ENCODE measurements at places on chromosomes 1 and 21.

DNA sequence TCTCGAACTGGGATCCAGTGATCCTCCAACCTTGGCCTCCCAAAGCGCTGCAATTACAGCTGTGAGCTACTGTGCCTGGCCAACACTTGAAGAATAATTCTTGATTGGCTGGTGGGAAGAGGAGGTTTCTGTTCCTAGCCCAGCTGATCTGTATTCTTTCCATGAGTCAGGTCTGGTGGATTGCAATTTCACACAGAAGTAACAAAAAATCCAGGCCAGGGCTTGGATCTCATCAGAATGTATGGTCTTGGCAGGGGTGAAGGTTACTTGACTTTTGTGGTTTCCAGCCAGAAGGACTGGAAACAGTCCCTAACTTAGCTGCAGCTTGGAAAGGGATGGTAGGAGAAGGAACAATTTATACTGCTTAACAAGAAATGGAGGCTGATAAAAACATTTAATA, 5.1 kb upstream of the HP1BP3 start:
- H3K4me3 ChIP-seq = no peak overlapping the region
- H3K4me1 ChIP-seq = peaks cover 7% of the 10 kb centered on the region
- H3K27ac ChIP-seq = peak overlapping the region; percentile 75

DNA sequence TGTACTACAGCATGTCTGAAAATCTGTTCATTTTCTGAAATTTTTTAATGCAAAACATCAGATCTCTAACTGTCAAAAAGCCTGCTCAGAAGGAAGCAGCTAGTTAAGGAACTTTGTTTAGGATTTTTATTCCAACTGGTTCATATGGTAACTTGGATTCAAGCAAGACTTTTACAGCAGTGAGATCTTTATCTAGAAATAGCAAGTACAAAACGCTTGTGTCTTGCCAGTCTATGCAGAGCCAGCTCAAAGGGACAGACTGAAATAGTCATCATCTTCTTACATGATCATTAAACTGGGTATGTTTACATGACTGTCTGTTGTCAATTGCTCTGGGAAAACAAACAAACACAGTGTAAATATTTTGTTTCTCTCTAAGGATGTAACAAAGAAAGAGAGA, 37.6 kb downstream of the DDAH1 start:
- DNase-seq = no peak
- H3K4me1 ChIP-seq = no peaks in the 10 kb centered on the region
- no peaks in the 10 kb centered on the region for H3K36me3 ChIP-seq
- H3K4me3 ChIP-seq = no peak overlapping the region
- no peak overlapping the region for H3K27ac ChIP-seq

GRCh38 chr1:173205146-173206051, 1.7 kb downstream of the TNFSF4 start:
- H3K4me3 ChIP-seq = no peak overlapping the region
- H3K27me3 ChIP-seq = no peaks in the 10 kb centered on the region

DNA sequence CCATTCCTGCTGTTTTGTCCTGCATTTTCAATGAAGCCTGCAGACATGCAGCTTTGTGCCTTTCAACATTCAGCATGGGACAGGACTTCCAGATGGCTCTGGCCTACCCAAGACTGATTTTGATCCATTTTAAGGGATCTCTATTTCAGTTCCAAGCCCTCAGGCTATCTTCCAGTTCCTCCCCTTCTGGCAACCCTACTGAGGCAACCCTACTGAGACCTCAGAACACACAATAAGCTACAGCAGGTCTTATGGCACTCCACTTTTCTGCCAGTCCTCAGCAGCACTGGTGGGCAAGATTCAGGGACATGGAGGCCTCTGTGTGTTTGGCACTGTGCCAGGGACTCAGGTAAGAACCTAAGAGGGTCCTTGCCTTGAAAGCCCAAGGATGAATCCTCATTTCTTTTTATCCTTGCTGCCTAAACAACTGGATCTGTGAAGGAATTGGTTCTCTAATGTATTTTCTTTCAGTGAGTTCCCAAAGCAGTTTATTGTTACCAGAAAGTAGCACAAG, 50.7 kb downstream of the MAB21L3 start:
- H3K27ac ChIP-seq = no peak overlapping the region
- no peak for DNase-seq
- no peaks in the 10 kb centered on the region for H3K36me3 ChIP-seq
- H3K27me3 ChIP-seq = no peaks in the 10 kb centered on the region
- peaks cover 14% of the 10 kb centered on the region for H3K4me1 ChIP-seq

GRCh38 chr1:10653370-10654125, 142.9 kb downstream of the CASZ1 start:
- DNase-seq = no peak
- H3K36me3 ChIP-seq = no peaks in the 10 kb centered on the region
- no peaks in the 10 kb centered on the region for H3K4me1 ChIP-seq
- H3K4me3 ChIP-seq = no peak overlapping the region

DNA sequence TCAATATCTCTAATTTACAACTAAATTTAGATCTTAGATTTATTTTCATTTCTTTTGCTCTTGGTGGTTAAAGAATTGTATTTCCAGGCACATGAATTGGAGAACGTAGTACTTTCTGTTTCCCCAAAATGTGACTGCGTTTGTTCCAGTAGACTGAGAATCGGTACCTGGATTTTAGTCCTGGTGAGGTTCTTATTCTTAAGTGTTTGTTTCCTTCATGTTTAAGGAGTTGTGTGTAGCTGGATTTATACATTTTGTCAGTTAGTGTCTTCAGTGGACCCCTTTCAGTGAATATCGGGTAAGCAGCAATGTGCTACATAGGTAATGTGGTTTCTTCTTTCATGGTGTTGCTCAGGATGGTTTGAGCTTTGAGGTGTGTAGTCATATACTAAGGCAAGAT, 6.8 kb downstream of the MIER1 start:
- H3K27ac ChIP-seq = peak overlapping the region; percentile 95
- peaks cover 80% of the 10 kb centered on the region for H3K4me1 ChIP-seq

DNA sequence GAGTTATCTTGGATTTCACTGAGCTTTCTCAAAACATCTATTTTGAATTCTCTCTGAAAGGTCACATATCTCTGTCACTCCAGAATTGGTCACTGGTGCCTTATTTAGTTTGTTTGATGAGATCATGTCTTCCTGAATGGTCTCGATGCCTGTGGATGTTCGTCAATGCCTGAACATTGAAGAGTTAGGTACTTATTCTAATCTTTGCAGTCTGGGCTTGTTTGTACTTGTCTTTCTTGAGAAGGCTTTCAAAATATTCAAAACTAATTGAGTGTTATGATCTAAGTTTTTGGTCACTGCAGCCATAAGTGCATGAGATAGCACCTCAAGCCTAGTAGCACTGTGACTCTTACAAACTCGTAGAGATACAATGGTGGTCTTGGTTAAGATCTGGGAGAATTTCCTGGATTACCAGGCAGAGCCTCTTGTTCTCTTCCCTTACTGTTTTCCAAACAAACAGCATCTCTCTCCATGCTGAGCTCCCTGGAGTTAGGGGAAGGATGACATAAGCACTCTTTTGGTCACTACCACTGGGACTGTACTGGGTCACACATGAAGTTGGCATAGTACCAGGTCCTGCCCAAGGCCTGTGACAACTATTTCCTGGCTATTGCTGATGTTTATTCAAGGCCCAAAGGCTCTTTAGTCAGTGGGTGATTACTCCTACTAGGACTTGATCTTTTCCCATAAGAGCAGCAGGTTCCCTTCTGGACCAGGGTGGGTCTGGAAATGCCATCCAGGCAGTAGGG, 25.6 kb downstream of the SLC22A15 start:
- H3K27ac ChIP-seq = no peak overlapping the region
- no peaks in the 10 kb centered on the region for H3K36me3 ChIP-seq
- no peak overlapping the region for H3K4me3 ChIP-seq

DNA sequence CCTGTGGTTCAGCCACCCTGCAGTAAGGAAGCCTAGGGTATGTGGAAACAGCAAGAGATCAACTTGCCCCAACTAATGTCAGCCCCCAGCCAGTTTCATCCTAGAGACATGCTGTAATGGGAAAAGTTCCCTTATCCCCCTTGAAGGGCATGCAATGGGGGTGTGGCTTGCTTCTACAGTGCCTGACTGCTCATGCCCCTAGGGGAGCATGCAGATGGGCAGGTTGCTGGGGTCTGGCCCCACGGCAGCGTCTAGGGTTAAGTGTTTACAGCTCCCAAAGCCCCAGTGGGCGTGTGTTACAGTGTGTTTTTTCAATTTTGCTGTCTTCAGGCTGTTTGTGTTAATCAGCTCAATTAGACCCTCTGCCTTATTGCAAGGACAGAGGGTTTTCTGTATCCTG, 1105.9 kb downstream of the AMY1C start:
- no peaks in the 10 kb centered on the region for H3K27me3 ChIP-seq
- no peak for DNase-seq
- H3K36me3 ChIP-seq = no peaks in the 10 kb centered on the region
- H3K27ac ChIP-seq = no peak overlapping the region
- H3K4me1 ChIP-seq = no peaks in the 10 kb centered on the region

GRCh38 chr1:181044449-181044966, 10.7 kb downstream of the MR1 start:
- H3K36me3 ChIP-seq = no peaks in the 10 kb centered on the region
- DNase-seq = no peak
- no peak overlapping the region for H3K4me3 ChIP-seq
- H3K27ac ChIP-seq = no peak overlapping the region

DNA sequence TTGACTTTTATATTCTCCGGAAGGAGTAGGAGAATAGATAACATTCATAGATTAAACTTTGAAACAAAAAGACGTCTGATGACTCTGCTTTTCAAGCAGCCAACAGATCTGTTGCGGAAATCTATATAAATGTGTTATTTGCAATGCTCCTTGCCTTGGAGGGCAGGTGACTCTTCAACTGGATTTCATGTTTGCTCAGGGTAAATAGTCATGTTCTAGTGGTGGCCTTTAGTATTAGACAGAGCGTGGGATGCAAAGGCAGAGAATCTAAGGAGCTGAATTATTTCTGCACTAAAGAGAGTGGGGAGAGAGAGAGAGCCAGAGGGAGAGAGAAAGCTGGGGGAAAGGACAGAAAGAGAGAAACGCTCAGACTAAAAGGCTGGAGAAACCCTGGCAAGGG, 454.3 kb downstream of the AJAP1 start:
- no peaks in the 10 kb centered on the region for H3K4me1 ChIP-seq
- H3K27ac ChIP-seq = no peak overlapping the region
- no peaks in the 10 kb centered on the region for H3K36me3 ChIP-seq
- H3K4me3 ChIP-seq = no peak overlapping the region
- no peak for DNase-seq

GRCh38 chr1:176843352-176844297, 320.9 kb downstream of the ASTN1 start:
- no peak overlapping the region for H3K27ac ChIP-seq
- H3K4me3 ChIP-seq = no peak overlapping the region
- peak; percentile 43 for DNase-seq
- no peaks in the 10 kb centered on the region for H3K36me3 ChIP-seq
- no peaks in the 10 kb centered on the region for H3K27me3 ChIP-seq

- no peaks in the 10 kb centered on the region for H3K36me3 ChIP-seq
- H3K4me3 ChIP-seq = no peak overlapping the region
- H3K27me3 ChIP-seq = peaks cover 9% of the 10 kb centered on the region
- no peak for DNase-seq
These were observed 8.4 kb downstream of the KCNJ10 start for GRCh38 chr1:160061369-160062229.

- H3K27me3 ChIP-seq = no peaks in the 10 kb centered on the region
- H3K4me1 ChIP-seq = peaks cover 30% of the 10 kb centered on the region
- DNase-seq = no peak
- no peak overlapping the region for H3K27ac ChIP-seq
- peaks cover 20% of the 10 kb centered on the region for H3K36me3 ChIP-seq
These were observed 47.6 kb downstream of the PLPP3 start for GRCh38 chr1:56531624-56532349.

DNA sequence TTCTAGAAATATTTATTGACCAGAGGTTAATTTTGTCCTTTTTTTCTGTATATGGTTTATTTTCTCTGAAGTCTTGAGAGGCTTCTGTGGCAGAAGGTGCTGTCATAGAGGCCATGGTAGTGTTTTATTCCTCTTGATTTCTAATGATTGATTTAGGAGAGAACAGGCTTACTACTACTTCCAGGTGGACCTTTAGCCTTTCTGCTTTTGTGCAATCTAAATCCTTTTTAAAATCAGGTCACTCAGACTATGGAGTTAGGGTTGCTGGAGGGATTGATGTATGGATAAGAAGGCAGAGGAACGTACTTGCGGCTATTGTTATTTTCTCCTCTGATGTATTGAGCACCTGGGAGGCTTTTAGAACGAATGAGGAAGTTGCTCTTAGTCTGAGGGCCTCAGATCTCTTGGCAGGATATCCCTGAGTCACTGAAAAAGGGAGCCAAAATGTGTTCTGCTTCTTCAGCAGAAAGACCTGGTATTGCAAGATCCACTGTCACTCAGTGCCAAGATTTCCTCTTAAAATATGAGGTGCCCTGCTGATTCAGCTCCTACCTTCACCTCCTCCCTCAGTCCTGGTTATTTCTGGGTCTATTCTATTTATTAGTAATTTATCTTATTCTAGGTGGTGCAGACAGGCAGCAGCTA, 277.4 kb downstream of the ZNF648 start:
- no peaks in the 10 kb centered on the region for H3K4me1 ChIP-seq
- no peaks in the 10 kb centered on the region for H3K36me3 ChIP-seq
- no peaks in the 10 kb centered on the region for H3K27me3 ChIP-seq
- H3K27ac ChIP-seq = no peak overlapping the region

GRCh38 chr1:105260001-105260400, 1510.3 kb downstream of the AMY1C start:
- no peak overlapping the region for H3K27ac ChIP-seq
- no peaks in the 10 kb centered on the region for H3K27me3 ChIP-seq
- no peak for DNase-seq
- no peaks in the 10 kb centered on the region for H3K4me1 ChIP-seq
- no peak overlapping the region for H3K4me3 ChIP-seq
- no peaks in the 10 kb centered on the region for H3K36me3 ChIP-seq

DNA sequence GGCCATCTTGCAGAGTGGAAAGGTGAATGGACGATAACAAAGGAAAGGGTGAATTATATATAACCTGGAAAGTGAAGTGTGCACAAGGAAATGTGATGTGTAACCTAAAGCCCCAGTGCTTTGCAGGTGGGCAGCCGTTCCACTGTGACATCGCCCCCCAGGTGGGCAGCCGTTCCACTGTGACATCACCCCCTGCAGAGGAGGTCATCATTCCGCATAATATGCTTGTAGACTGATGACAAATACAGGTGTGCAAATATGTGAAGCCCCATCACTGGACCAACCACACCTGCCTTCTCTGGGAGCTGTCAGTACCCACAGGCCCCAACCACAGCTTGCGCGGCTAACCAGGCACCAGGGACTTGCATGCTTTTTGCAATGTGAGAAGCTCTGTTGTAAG, 4.7 kb upstream of the ZNF496 start:
- no peak overlapping the region for H3K4me3 ChIP-seq
- no peak for DNase-seq
- H3K27me3 ChIP-seq = no peaks in the 10 kb centered on the region
- H3K36me3 ChIP-seq = no peaks in the 10 kb centered on the region

GRCh38 chr21:40678681-40679284, 168.2 kb downstream of the DSCAM start:
- no peaks in the 10 kb centered on the region for H3K27me3 ChIP-seq
- DNase-seq = no peak
- H3K4me1 ChIP-seq = no peaks in the 10 kb centered on the region
- no peak overlapping the region for H3K27ac ChIP-seq
- H3K4me3 ChIP-seq = no peak overlapping the region
- no peaks in the 10 kb centered on the region for H3K36me3 ChIP-seq

All from adrenal gland (tissue), 19 donors.